Activated naive CD4-positive, alpha-beta T cell treated with anti-CD3 and anti-CD28 coated beads, Interleukin-2, amount 50 U/mL, for 72 hours (primary cell): ENCODE measurements at places on chromosomes 3 and 15. TPM values are rescaled to one million over a fixed set of nuclear protein-coding genes. Genes with fewer than 3 reads are reported as not detected.

GOLGA6B gene
- 1.1 TPM for total RNA-seq

CTDSPL gene
- total RNA-seq = 7.0 TPM

CHRNB4 gene
- not detected for total RNA-seq

TM6SF1 gene
- 2.6 TPM for total RNA-seq

TM4SF4 gene
- not detected for total RNA-seq

CAND2 gene
- 2.5 TPM for total RNA-seq

KBTBD13 gene
- not detected for total RNA-seq

ONECUT1 gene
- total RNA-seq = not detected

CLDN18 gene
- not detected for total RNA-seq

ANKRD34C gene
- not detected for total RNA-seq

GASK1A gene
- not detected for total RNA-seq

ALDH1A2 gene
- not detected for total RNA-seq

ADPRH gene
- 3.4 TPM for total RNA-seq

MME gene
- total RNA-seq = not detected

C3orf80 gene
- 0.11 TPM for total RNA-seq

RTP1 gene
- not detected for total RNA-seq

ZNF609 gene
- 53.0 TPM for total RNA-seq

DISP2 gene
- 0.50 TPM for total RNA-seq

BCL2A1 gene
- 50.4 TPM for total RNA-seq

ADAMTS7 gene
- total RNA-seq = 4.3 TPM

LDHAL6B gene
- total RNA-seq = not detected

CCDC54 gene
- total RNA-seq = not detected

KLHL40 gene
- not detected for total RNA-seq

MCF2L2 gene
- total RNA-seq = 1.5 TPM

AMIGO3 gene
- total RNA-seq = not detected

SH2D7 gene
- total RNA-seq = not detected

AVEN gene
- total RNA-seq = 9.3 TPM

PRR23E gene
- not detected for total RNA-seq

PSTPIP1 gene
- 149 TPM for total RNA-seq

NEK10 gene
- 0.34 TPM for total RNA-seq

GPD1L gene
- total RNA-seq = 13.6 TPM

HEG1 gene
- total RNA-seq = 13.9 TPM

TGM5 gene
- total RNA-seq = not detected

TMOD2 gene
- total RNA-seq = 2.8 TPM

TEX9 gene
- total RNA-seq = 1.5 TPM

PPM1L gene
- total RNA-seq = 2.1 TPM

GOLGA6A gene
- 1.1 TPM for total RNA-seq

KCNAB1 gene
- total RNA-seq = not detected
